ENCODE measurements at places on chromosomes 4 and X. TPM values are rescaled to one million over a fixed set of nuclear protein-coding genes. Genes with fewer than 3 reads are reported as not detected.

Gene DCLK2
- total RNA-seq = 5.2 TPM

Gene WAS
- 0.47 TPM for total RNA-seq

Gene NOX1
- total RNA-seq = 0.18 TPM

Gene PPP1R2C
- total RNA-seq = not detected

GRCh38 chrX:151523351-151523750 is 40.1 kb upstream of the PASD1 start:
- DNase-seq = no peak

DNA sequence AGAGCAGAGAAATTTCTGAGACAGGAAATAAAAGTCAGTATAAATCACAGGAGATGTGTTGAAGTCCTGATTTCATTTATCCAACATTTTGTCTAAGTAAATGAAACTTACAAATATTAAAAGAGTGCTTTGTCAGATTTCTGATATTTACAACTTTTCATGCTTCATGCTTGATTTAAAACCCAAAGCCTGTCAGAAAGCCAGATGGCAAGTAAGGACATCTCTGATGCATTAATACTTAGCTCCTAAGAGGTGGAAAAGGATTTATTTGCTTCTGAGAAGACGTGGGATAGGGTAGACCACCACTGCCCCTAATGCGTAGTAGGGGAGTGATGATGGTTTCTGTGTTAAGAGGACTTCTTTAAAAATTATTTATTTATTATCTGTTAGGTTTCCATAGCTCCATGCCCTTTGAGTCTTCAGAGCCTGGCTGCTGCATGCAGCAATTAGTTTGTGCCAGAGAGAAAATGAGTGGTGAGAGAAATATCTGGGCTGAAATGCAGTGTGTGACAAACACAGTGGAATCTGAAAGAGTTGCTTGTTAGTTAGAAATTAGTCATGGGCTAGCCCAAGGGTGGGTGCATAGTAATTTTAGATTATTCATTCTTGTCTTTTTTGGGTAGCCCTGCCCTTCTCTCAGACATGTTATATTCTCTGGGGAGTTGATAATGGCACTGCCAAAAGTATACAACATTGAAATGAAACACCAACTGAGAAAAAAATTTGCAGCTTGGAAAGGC is 333.8 kb downstream of the C4orf33 start:
- DNase-seq = peak; percentile 58

Measured in HT1080 (cell line).